ENCODE measurements at places on chromosomes 16 and 17.
A peak's percentile ranks its signal among the peaks of the same experiment; 100 is the strongest.

GRCh38 chr16:50591800-50592771 lies 43.9 kb downstream of the NKD1 start:
- H3K27ac ChIP-seq: no peak overlapping the region
- H3K27me3 ChIP-seq: no peaks in the 10 kb centered on the region
- H3K4me3 ChIP-seq: no peak overlapping the region
- no peaks in the 10 kb centered on the region for H3K36me3 ChIP-seq

- H3K4me1 ChIP-seq: no peaks in the 10 kb centered on the region
- no peak for DNase-seq
- H3K36me3 ChIP-seq: peaks cover 20% of the 10 kb centered on the region
- no peak overlapping the region for H3K27ac ChIP-seq
These were observed 9.6 kb downstream of the POLR2C start for GRCh38 chr16:57471852-57472664.

- no peak for DNase-seq
- H3K27me3 ChIP-seq: no peaks in the 10 kb centered on the region
- H3K4me1 ChIP-seq: no peaks in the 10 kb centered on the region
- H3K4me3 ChIP-seq: peak overlapping the region; percentile 85
These were observed 57.3 kb downstream of the RAP1GAP2 start for GRCh38 chr17:2853283-2854142.

DNA sequence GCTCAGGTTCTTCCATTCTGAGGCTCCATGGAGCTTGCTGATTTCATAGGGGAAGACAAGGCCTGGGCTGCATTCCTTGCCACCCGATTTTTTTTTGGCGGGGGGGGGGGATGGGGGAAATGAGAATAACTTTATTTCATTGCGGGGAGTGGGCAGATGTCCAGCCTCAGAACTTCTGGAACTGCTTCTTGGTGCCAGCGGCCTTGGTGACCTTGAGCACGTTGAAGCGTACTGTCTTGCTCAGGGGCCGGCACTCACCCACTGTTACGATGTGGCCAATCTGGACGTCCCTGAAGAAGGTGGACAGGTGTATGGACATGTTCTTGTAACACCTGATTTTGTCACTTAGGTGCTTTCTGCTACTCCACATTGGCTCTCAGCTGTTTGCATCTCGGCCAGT lies 8.3 kb upstream of the CENPT start:
- H3K27ac ChIP-seq: peak overlapping the region; percentile 36
- H3K4me1 ChIP-seq: no peaks in the 10 kb centered on the region
- no peak overlapping the region for H3K4me3 ChIP-seq
- no peak for DNase-seq

DNA sequence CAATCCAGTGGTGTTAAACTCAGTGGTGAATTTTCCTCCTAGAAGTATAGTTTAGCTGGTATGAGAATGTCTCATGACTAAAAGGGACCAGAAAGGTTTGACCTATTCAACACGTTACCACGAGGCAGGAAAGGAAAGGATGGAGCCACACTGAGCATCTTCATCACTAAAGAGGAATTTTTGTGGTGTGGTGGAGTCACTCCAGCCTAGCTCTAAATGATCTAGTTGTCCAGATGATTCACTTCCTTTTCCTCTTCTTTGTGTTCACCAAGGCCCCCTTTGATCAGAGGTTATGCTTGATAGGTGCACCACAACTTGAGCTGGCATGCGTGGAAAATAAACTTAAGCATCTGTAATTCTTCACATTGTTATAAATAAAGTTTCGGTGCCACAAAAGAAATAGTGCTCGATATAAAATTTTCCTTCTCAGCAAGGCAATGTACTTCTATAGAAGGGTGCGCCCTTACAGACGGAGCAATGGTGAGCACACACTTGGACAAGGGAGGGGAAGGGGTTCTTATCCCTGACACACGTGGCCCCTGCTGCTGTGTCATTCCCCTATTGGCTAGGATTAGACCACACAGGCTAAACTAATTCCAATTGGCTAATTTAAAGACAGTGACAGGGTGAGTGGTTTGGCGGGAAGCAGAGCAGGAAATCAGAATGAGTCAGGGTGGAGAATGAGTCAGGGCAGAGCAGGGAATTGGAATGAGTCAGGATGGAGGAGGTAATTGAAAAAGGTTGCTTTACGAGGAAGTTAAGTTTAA lies 254.6 kb downstream of the HS3ST3A1 start:
- no peak overlapping the region for H3K4me3 ChIP-seq
- no peaks in the 10 kb centered on the region for H3K27me3 ChIP-seq
- peak; percentile 59 for DNase-seq
- H3K4me1 ChIP-seq: no peaks in the 10 kb centered on the region
- no peak overlapping the region for H3K27ac ChIP-seq

DNA sequence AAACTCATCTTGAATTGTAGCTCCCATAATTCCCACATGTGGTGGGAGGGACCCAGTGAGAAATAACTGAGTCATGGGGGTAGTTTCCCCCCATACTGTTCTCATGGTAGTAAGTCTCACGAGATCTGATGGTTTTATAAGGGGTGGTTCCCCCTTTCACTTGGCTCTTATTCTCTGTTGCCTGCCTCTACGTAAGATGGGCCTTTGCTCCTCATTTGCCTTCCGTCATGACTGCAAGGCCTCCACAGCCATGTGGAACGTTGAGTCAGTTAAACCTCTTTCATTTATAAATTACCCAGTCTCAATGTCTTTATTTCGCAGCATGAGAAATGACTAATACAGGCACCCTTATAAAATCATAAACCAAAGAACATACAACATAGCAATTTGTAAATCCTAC lies 79.0 kb downstream of the XYLT1 start:
- H3K36me3 ChIP-seq: peaks cover 7% of the 10 kb centered on the region
- H3K4me3 ChIP-seq: no peak overlapping the region
- H3K27me3 ChIP-seq: no peaks in the 10 kb centered on the region
- H3K27ac ChIP-seq: no peak overlapping the region

- H3K4me3 ChIP-seq: no peak overlapping the region
- peak; percentile 27 for DNase-seq
- no peaks in the 10 kb centered on the region for H3K27me3 ChIP-seq
- H3K4me1 ChIP-seq: no peaks in the 10 kb centered on the region
These were observed 520.5 kb downstream of the CDH13 start for GRCh38 chr16:83147244-83147643.

DNA sequence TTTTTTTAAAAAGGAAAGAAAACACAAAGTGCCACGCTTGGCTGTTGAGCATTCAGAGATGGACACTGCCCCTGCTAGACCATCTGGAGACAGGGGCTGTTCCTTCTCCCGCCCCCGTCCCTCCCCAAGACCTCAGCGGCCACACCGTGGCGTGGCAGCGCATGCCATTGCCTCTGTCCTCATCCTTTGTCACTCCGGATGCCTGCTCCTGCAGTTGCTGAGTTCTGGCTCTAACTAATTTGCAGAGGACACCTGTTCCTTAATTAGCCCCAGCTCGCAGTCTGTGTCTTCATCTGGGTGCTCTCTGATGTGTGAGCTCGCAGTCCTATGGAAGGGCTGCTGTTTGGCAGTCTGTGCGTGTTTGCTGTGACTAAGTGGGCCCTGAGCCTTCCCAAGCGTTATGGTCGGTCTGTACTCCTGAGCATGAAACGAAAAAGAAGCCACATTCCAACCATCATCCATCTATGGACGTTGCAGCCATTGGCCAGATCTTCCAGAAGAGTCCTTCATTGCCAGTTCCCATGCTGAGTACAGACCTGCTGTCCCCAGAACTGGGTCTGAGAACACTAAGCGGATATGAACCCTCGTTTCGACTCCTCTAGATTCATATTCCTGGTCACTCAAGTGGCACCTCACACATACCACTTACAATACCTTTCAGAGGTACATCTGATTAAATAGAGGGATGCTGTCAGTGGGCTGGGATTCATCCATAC lies 40.9 kb upstream of the NAT9 start:
- H3K27ac ChIP-seq: no peak overlapping the region
- H3K36me3 ChIP-seq: peaks cover 41% of the 10 kb centered on the region
- no peak overlapping the region for H3K4me3 ChIP-seq
- no peaks in the 10 kb centered on the region for H3K27me3 ChIP-seq

DNA sequence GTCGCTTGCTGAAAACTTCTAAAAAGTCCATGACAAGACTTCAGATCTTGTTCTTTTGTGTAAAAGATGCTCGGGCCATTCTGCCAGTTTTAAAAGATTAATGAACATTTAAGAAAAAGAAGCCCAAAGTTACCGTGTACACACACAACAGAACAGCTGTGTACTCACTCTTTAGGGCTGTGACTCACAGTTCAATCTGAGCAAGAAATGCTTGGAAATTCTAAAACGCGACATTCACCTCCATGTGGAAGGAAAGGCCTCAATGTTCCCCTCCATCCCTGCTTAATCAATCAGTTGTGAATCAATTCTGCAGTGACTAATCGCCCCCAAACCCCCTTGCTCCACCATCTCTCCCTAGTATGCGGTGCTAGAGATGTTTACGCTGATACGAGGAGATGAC lies 609.9 kb upstream of the SALL1 start:
- H3K36me3 ChIP-seq: no peaks in the 10 kb centered on the region
- no peak overlapping the region for H3K4me3 ChIP-seq

- H3K4me1 ChIP-seq: no peaks in the 10 kb centered on the region
- peaks cover 3% of the 10 kb centered on the region for H3K27me3 ChIP-seq
- H3K4me3 ChIP-seq: no peak overlapping the region
- no peaks in the 10 kb centered on the region for H3K36me3 ChIP-seq
- DNase-seq: no peak
- no peak overlapping the region for H3K27ac ChIP-seq
These were observed 13.4 kb upstream of the SRSF1 start for GRCh38 chr17:58020401-58020800.

- no peaks in the 10 kb centered on the region for H3K27me3 ChIP-seq
- no peak overlapping the region for H3K4me3 ChIP-seq
- DNase-seq: no peak
- no peak overlapping the region for H3K27ac ChIP-seq
- H3K36me3 ChIP-seq: no peaks in the 10 kb centered on the region
These were observed 154.8 kb upstream of the SOX9 start for GRCh38 chr17:71966055-71966454.

- no peaks in the 10 kb centered on the region for H3K36me3 ChIP-seq
- H3K27me3 ChIP-seq: no peaks in the 10 kb centered on the region
- peak overlapping the region; percentile 19 for H3K4me3 ChIP-seq
- no peak overlapping the region for H3K27ac ChIP-seq
- H3K4me1 ChIP-seq: peaks cover 23% of the 10 kb centered on the region
These were observed 73.1 kb upstream of the TANC2 start for GRCh38 chr17:62892870-62893338.

DNA sequence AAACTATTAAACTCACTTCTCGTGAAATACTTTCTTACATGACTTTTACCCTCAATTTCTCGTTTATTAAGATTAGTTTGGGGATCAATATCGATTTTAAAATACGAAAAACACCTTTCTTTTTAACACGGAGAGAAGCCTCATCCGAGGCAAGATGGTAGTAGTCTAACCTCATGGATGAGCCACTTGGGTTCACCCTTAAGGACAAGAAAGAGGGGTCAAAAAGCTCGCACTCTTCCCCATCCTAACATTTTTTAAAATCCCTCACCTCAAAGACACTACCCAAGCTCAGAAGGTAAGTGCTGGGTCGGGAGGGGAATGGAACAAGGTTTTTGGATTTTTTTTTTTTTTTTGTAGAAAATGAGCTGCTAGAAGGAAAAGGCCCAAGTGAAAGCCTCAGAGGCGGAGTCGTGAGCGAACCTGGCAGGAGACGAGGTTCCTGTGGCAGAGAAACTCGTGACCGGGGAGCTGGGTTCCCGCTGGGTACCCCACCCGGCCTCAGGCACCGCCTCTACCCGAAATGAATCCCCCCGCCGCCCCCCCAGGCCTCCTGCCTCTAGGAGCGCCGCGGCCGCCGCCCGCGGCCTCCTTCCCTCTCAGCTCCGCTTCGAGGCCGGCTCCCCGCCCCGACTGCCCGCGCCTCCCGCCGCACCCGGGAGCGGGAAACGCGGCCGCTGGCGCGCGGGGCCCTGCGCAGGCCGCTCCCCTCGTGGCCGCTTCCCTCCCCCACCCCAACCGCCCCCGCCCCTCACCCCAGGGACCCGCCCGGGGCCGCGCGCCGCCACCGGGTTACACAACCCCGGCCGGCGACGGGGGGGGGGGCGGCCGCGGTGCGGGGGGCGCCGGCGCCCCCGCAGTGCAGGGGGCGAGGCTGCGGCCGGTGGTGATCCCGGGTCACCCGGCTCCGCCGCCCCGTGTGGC lies 1.6 kb downstream of the NUFIP2 start:
- peak; percentile 73 for DNase-seq
- H3K4me3 ChIP-seq: peak overlapping the region; percentile 96
- peaks cover 12% of the 10 kb centered on the region for H3K4me1 ChIP-seq
- peak overlapping the region; percentile 94 for H3K27ac ChIP-seq
- peaks cover 26% of the 10 kb centered on the region for H3K36me3 ChIP-seq

GRCh38 chr16:67673712-67674580 lies 7.3 kb downstream of the C16orf86 start:
- H3K4me3 ChIP-seq: no peak overlapping the region
- no peak overlapping the region for H3K27ac ChIP-seq
- no peaks in the 10 kb centered on the region for H3K36me3 ChIP-seq
- peaks cover 28% of the 10 kb centered on the region for H3K4me1 ChIP-seq
- no peaks in the 10 kb centered on the region for H3K27me3 ChIP-seq
- DNase-seq: peak; percentile 51

- H3K4me3 ChIP-seq: no peak overlapping the region
- H3K4me1 ChIP-seq: no peaks in the 10 kb centered on the region
- no peak overlapping the region for H3K27ac ChIP-seq
- no peaks in the 10 kb centered on the region for H3K36me3 ChIP-seq
- DNase-seq: no peak
- H3K27me3 ChIP-seq: no peaks in the 10 kb centered on the region
These were observed 2.9 kb upstream of the CD7 start for GRCh38 chr17:82320140-82320840.

GRCh38 chr16:55779402-55780094 lies 53.3 kb downstream of the CES1 start:
- no peak for DNase-seq
- no peaks in the 10 kb centered on the region for H3K36me3 ChIP-seq
- H3K4me1 ChIP-seq: no peaks in the 10 kb centered on the region
- H3K27me3 ChIP-seq: no peaks in the 10 kb centered on the region

GRCh38 chr16:62035115-62036092 lies 834 bp downstream of the CDH8 start:
- no peaks in the 10 kb centered on the region for H3K36me3 ChIP-seq
- no peak overlapping the region for H3K4me3 ChIP-seq
- no peak for DNase-seq
- no peaks in the 10 kb centered on the region for H3K4me1 ChIP-seq

DNA sequence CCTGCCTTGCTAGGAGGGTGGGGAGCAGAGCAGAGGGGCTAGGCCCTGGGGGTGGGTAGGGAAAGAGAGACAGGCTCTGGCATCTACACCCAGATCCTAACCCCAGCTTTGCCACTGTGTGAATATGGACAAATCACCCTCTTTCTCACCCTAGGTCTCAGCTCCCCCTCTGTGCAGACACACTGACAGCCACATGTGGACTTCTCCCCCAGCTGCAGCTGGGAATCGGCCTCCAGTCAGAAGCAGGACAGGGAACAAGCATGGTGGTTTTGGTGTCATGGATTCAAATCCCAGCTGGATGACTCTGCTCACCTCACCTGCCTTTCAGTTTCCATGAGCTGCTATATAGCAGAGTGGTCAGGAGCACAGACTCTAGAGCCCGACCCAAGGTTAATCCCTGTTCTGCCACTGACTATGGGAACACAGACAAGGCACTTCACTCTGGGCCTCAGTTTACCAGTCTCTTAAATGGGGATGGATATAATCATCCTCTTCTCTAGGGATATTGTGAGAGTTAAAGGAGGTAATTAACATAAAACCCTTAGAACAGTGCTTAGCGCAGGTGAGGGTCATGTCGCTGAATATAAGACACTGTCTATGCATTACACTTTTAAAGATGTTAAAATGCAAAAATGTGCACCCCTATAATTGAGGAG lies 26.2 kb upstream of the MAP3K14 start:
- peaks cover 20% of the 10 kb centered on the region for H3K4me1 ChIP-seq
- DNase-seq: no peak
- H3K27me3 ChIP-seq: no peaks in the 10 kb centered on the region

GRCh38 chr16:69035375-69035774 lies 70.1 kb upstream of the HAS3 start:
- no peaks in the 10 kb centered on the region for H3K27me3 ChIP-seq
- H3K27ac ChIP-seq: no peak overlapping the region
- no peak for DNase-seq
